ENCODE measurements at places on chromosomes 6 and 20.
A peak's percentile ranks its signal among the peaks of the same experiment; 100 is the strongest.

DNA sequence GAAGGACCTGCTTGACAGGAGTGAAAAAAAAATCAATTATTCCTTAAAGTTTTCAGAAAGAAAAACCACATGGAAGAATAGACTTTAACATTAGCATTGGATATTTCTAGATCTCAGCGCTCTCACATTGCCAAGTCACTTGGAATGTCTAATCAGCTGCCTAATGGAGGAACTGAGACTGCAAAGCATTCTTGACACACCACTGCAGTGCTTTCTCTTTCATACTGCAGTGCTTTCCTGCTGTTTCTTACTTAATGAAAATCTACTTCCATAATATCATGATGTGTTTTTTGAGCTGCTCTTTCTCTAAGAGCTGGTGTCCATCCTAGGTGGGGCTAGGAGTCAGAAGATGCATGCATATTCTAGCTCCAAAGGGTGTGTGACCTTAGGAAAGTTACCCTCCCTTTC is 20.4 kb upstream of the MCM3 start:
- no peak for DNase-seq

GRCh38 chr6:125099211-125100073 is 54.1 kb upstream of the TPD52L1 start:
- DNase-seq = no peak

DNA sequence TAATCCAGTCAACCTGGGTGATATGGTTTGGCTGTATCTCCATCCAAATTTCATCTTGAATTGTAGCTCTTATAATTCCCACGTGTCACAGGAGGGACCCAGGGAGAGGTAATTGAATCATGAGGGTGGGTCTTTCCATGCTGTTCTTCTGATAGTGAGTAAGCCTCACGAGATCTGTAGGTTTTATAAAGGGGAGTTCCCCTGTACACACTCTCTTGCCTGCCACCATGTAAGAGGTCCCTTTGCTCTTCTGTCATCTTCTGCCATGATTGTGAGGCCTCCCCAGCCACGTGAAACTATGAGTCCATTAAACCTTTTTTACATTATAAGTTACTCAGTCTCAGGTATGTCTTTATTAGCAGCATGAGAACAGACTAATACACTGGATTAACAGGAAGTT is 19.5 kb downstream of the GSTA3 start:
- DNase-seq = no peak

GRCh38 chr6:7251646-7252260 is 61.2 kb downstream of the SSR1 start:
- DNase-seq = no peak

DNA sequence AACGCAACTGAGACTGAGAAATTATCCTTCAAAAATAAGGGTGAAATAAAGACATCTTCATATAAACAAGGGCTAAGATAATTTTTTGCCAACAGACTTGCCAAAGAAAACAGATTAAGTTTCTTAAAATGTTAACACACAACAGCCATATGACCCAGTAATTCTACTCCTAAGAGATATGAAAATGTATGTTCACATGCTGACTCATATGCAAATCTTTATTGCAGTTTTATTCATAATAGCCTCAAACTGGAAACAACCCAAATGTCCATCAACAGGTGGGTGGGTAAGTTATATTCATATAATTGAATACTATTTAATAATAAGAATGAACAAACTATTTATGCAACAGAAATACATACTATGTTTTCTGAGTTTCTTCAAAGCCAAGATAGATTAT is 140.1 kb downstream of the REV3L start:
- no peak for DNase-seq

DNA sequence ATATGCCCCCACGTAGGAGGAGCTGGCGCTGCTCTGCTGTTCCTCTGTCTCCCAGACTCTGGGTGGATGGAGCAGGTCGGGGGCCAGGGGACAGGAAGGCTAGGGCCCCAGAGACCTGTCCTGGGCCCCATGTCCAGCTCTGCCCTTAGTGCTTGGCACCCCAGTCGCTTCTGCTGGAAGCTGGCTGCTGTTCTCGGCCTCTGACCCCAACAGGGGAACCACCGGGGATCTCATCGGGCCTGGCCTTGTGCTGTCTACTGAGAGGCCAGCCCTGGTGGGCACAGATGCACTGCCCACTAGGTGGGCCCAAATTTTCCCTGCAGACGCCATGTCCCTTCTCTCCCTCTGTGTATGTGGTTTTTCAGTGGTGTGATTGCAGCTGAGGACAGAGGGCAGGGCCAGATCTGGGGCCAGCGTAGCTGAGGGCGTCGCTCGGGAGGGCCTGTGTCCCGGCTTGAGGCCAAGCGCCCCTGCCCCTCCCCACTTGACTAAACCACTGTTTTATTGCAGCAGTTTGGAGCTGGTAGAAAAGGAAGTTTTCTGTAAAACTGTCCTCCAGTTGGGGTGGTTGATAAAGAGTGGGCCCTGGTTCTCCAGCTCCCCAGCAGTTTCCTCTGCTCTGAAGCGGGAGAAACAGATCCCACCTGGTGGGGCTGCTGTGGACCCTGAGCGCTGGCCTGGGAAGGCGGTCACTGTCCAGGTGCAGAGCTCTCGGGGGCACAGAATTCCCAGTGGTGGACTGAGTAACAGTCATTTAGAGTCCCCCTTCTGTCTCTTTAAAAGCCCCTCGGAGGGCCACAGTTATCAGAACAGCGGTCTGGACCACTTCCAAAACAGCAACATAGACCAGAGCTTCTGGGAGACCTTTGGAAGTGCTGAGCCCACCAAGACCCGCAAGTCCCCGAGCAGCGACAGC is 5.9 kb upstream of the COL20A1 start:
- DNase-seq = no peak

- DNase-seq = peak; percentile 28
Measured at GRCh38 chr6:137148306-137149034, 25.0 kb downstream of the IL22RA2 start.

- DNase-seq = peak; percentile 36
Measured at GRCh38 chr6:122869437-122870024, 80.5 kb downstream of the SMPDL3A start.
